ENCODE measurements at places on chromosomes 16 and 17. TPM values are rescaled to one million over a fixed set of nuclear protein-coding genes. Genes with fewer than 3 reads are reported as not detected.

CFAP119 gene
- total RNA-seq, result 15.0 TPM

HEATR9 gene
- not detected for total RNA-seq

LRRC75A gene
- total RNA-seq, result 2.9 TPM

RAB26 gene
- total RNA-seq, result 9.9 TPM

SMIM36 gene
- total RNA-seq, result not detected

PRR35 gene
- 0.12 TPM for total RNA-seq

ZSCAN10 gene
- not detected for total RNA-seq

OR4D2 gene
- total RNA-seq, result not detected

SRL gene
- not detected for total RNA-seq

CD300C gene
- total RNA-seq, result not detected

ZNF207 gene
- total RNA-seq, result 206 TPM

CTRB1 gene
- total RNA-seq, result not detected

CORO1A gene
- 10.8 TPM for total RNA-seq

KIF18B gene
- 14.8 TPM for total RNA-seq

USP6 gene
- 0.22 TPM for total RNA-seq

CSH1 gene
- total RNA-seq, result not detected

UNKL gene
- 26.1 TPM for total RNA-seq

KCNJ12 gene
- 2.2 TPM for total RNA-seq

CD300LF gene
- total RNA-seq, result not detected

SLC52A1 gene
- 1.5 TPM for total RNA-seq

KRTAP4-9 gene
- not detected for total RNA-seq

P2RX1 gene
- not detected for total RNA-seq

PNMT gene
- total RNA-seq, result 5.4 TPM

C16orf92 gene
- total RNA-seq, result not detected

HS3ST3A1 gene
- total RNA-seq, result 7.6 TPM

AIPL1 gene
- not detected for total RNA-seq

NPW gene
- total RNA-seq, result 4.7 TPM

CCL17 gene
- total RNA-seq, result not detected

SOST gene
- total RNA-seq, result not detected

NPIPA3 gene
- not detected for total RNA-seq

DHRS7C gene
- not detected for total RNA-seq

CACNB1 gene
- total RNA-seq, result 1.8 TPM

GP2 gene
- total RNA-seq, result 9.1 TPM

CRYBA1 gene
- not detected for total RNA-seq

CARD14 gene
- total RNA-seq, result 6.7 TPM

CORO6 gene
- 6.8 TPM for total RNA-seq

MYADML2 gene
- not detected for total RNA-seq

DNAH9 gene
- total RNA-seq, result 6.2 TPM

SLC16A11 gene
- 3.9 TPM for total RNA-seq

SOX9 gene
- total RNA-seq, result 19.0 TPM

ZNF205 gene
- 15.0 TPM for total RNA-seq

PYY gene
- total RNA-seq, result 3.5 TPM

TNFRSF13B gene
- not detected for total RNA-seq

RNF43 gene
- total RNA-seq, result 14.0 TPM

PLK1 gene
- total RNA-seq, result 67.2 TPM
